ENCODE measurements at places on chromosomes 11 and 22. TPM values are rescaled to one million over a fixed set of nuclear protein-coding genes. Genes with fewer than 3 reads are reported as not detected.
A peak's percentile ranks its signal among the peaks of the same experiment; 100 is the strongest.

TYR gene
- not detected for total RNA-seq

DNA sequence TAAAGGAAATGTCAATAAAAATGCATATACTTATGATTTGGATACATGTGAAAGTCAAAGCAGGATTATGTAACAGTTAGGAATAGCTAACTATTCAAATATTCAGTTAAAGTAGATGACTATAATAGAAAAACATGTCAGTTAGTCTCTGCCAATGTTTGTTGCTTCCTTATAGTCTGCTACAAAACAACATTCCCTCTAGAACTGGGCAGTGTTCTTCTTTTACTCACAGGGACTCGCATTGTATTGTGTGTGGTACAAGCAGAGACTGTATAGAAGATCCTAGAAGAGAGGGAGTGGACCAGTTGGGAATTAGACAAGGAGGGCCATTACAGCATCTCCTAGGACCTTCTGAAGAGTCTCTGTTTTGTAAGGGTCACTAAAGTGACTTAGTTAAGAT is 10.6 kb downstream of the ACAT1 start:
- peaks cover 21% of the 10 kb centered on the region for H3K4me1 ChIP-seq
- H3K4me3 ChIP-seq, result no peak overlapping the region
- no peak overlapping the region for H3K27ac ChIP-seq
- H3K27me3 ChIP-seq, result no peaks in the 10 kb centered on the region

- no peak overlapping the region for H3K4me3 ChIP-seq
- peaks cover 3% of the 10 kb centered on the region for H3K27me3 ChIP-seq
- no peak overlapping the region for H3K27ac ChIP-seq
Measured at GRCh38 chr22:33572086-33572485, 348.2 kb downstream of the LARGE1 start.

DNA sequence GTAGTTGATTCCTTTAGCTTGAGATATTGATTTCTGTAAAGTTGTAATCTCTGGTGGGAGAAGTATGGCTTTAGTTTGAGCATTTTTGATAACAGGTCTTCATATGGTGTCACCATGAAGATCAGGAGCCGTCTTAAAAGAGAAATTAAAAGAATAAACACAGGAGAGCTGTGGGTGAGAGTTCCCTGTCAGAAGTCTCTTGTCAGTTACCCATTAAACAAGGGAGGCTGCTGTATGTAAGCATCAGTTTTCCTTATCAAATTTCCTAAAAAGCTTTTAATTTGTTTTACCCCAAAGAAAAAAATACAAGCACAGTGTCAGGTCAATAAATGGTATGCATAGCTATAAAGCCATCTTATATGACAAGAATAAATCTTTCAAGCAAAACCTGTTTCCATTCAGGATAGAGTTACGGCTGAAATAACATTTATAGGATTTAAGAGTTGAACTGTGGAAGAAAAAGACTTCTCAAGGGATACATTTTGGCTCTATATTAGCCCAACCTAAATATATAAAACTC is 767.5 kb downstream of the JRKL start:
- no peaks in the 10 kb centered on the region for H3K27me3 ChIP-seq
- H3K36me3 ChIP-seq, result no peaks in the 10 kb centered on the region
- no peaks in the 10 kb centered on the region for H3K4me1 ChIP-seq
- no peak overlapping the region for H3K27ac ChIP-seq

DNA sequence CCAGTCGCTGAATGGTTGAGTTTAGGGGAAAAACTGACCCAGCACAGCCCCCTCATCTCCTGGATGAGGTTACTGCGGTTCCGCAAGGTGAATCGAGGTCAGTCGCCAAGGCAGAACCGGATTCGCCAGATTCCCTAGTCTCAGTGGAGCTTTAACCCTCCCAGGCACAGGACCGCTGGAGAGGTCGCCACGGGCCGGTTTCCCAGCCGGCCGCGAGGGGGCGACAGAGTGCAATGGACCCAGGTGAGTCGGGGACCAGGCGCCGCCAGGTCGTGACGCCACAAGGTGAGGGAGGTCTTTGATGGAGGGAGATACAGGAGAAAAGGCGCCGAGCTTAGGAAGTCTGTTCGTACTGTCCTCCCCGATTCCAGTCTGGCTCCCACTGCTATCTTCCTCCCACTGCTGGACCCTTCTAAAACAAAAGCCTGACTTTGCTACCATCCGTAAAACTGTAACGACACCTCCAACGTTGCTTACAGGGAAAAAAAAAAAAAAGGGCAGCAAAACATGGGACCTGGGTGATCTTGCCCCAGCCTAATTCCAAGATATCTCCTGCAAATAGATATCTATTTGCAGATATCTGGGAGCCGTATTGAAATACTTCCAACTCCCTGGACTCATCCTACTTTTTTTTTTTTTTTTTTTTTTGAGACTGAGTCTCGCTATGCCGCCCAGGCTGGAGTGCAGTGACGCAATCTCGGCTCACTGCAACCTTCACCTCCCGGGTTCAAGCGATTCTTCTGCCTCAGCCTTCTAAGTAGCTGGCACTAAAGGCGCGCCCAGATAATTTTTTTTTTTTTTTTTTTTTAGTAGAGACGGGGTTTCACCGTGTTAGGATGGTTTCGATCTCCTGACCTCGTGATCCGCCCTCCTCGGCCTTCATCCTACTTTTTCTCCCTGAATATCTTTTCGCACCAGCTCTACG is 1.4 kb upstream of the GGA1 start:
- peak overlapping the region; percentile 91 for H3K4me3 ChIP-seq
- H3K36me3 ChIP-seq, result no peaks in the 10 kb centered on the region
- H3K27me3 ChIP-seq, result no peaks in the 10 kb centered on the region
- H3K27ac ChIP-seq, result peak overlapping the region; percentile 94
- H3K4me1 ChIP-seq, result peaks cover 48% of the 10 kb centered on the region
- peak; percentile 92 for DNase-seq

GRCh38 chr11:6895010-6895409 is 2.7 kb upstream of the OR2D2 start:
- no peaks in the 10 kb centered on the region for H3K36me3 ChIP-seq
- H3K4me3 ChIP-seq, result no peak overlapping the region
- H3K27ac ChIP-seq, result no peak overlapping the region
- no peak for DNase-seq
- H3K4me1 ChIP-seq, result no peaks in the 10 kb centered on the region
- H3K27me3 ChIP-seq, result peaks cover 11% of the 10 kb centered on the region

- H3K27ac ChIP-seq, result no peak overlapping the region
- H3K36me3 ChIP-seq, result no peaks in the 10 kb centered on the region
- H3K4me3 ChIP-seq, result no peak overlapping the region
- no peaks in the 10 kb centered on the region for H3K27me3 ChIP-seq
Measured at GRCh38 chr11:56819916-56820315, 71.4 kb upstream of the OR9G4 start.

DNA sequence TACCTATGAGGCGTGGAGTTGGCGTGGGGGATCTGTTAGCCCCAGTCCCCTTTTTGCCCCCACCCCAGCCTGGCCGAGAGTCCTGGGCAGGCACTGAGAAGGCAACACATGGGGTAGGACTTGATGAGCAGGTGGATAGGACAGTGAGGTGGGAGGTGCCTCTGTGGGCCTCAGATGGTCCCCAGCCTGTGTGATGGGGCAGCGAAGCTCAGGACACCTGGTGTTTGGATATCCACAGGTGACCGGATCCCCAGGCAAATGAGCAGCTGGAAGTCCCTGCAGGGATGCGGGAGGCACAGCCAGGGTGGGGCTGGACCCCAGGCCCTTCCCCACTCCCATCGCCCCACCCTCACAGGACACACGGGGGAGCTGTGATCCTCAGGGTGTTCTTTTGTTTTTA is 9.7 kb downstream of the FBLN1 start:
- no peaks in the 10 kb centered on the region for H3K4me1 ChIP-seq
- H3K27me3 ChIP-seq, result peaks cover 7% of the 10 kb centered on the region
- H3K27ac ChIP-seq, result no peak overlapping the region
- no peaks in the 10 kb centered on the region for H3K36me3 ChIP-seq
- H3K4me3 ChIP-seq, result no peak overlapping the region

DNA sequence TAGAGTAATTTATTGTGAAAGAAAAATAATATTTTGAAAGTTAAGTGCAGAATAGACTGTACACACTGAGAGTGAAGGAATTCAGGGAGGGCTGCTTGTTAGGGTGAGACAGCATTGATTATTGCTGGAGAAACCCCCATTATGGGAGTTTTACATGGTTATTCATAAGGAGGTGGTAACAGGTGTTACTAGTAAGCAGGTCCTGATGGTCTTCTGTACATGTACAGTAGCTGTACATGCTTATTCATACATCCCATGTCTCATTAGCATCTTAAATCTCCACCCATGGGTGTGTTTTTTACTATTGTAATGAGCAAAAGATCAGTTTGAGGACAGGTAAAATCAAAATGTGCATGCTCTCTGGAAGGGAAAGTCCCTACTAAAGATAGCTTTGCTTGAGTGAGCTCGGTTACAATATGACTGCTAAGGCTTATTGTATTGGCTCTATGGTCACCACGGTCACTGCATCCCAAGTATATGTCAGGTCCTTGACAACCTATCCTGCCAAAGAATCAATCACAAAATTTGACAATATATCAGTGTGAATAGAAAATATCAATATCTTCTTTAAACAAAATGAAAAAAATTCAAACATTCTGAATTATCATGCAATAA is 6.2 kb downstream of the KDM4F start:
- no peaks in the 10 kb centered on the region for H3K4me1 ChIP-seq
- no peak overlapping the region for H3K27ac ChIP-seq
- H3K4me3 ChIP-seq, result no peak overlapping the region
- DNase-seq, result no peak

- no peak overlapping the region for H3K4me3 ChIP-seq
- H3K27me3 ChIP-seq, result no peaks in the 10 kb centered on the region
- H3K27ac ChIP-seq, result no peak overlapping the region
- DNase-seq, result no peak
- H3K4me1 ChIP-seq, result peaks cover under 1% of the 10 kb centered on the region
- peaks cover 1% of the 10 kb centered on the region for H3K36me3 ChIP-seq
Measured at GRCh38 chr22:19904174-19904856, 37.3 kb upstream of the COMT start.

DNA sequence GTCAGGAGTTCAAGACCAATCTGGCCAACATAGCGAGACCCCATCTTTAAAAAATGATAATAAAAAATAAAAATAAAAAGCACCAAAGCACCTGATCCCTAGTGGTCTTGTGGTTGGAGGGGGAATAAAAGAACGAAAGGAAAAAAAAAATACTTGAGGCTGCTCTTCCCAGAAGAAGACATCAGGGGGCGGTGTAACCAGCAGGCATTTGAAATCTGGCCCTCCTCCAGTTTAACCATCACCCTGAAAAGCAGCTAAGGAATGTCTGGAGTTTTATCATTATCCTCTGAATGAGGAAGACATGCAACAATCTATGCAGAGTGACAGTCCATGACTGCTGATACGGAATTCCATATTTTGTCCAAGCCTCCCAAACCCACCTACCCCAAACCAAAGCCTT is 5.6 kb upstream of the KCTD17 start:
- DNase-seq, result peak; percentile 47
- H3K4me3 ChIP-seq, result no peak overlapping the region
- H3K36me3 ChIP-seq, result no peaks in the 10 kb centered on the region
- peaks cover 18% of the 10 kb centered on the region for H3K4me1 ChIP-seq
- H3K27me3 ChIP-seq, result no peaks in the 10 kb centered on the region

- H3K4me1 ChIP-seq, result peaks cover 34% of the 10 kb centered on the region
- peak; percentile 98 for DNase-seq
- peak within 1 kb of the TSS; percentile 92 for H3K27ac ChIP-seq
Measured at GRCh38 chr11:66051766-66052663, at the start of gene SF3B2. Gene SF3B2, plus strand, starts transcription at chr11:66052364. Its CDS starts 21 bp downstream, at chr11:66052385.

- no peak overlapping the region for H3K27ac ChIP-seq
- no peaks in the 10 kb centered on the region for H3K36me3 ChIP-seq
- DNase-seq, result no peak
- no peaks in the 10 kb centered on the region for H3K4me1 ChIP-seq
Measured at GRCh38 chr22:46451741-46452140, 85.7 kb downstream of the CELSR1 start.

DNA sequence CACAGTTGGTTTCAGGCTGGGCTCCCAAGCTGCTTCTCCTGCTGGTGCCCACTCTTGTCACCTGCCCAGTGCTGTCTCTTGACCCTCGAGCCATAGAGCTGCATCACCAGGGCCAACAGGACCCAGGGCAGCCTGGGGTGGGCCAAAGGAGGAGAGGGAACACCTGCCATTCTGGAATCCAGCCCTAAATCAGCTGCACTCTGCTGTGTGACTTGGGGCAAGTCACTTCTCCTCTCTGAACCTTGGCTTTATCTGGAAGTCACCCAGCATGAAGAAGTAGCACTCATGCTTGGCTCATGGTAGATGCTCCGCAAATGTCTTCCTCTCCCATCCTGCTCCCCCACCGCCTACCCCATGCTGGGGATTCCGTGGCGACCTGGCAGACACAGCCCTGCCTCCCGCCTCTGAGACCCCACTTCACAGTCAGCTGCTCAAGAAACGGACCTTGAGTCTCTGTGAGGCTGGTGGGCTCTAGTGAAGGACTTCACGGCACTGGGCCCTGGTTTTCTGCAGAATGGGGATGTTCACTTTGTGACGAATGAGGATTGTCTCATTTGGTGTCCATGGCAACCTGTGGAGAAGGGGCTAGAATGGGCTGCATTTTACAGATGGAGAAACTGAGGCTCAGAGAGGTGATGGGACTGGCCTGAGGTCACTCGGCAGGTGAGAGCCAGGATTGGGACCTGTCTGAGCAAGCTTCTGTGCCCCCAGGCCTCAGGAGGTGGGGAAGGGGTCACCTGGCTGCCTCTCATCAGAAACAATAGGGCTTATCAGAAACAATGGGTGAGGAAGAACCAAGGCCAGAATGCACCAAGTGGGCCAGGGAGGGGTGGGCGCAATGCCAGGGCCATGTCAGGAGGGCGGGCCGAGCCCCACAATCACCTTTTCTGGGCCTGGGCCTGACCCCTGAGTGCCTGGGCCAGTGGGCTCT is 12.4 kb downstream of the EMID1 start:
- H3K27me3 ChIP-seq, result no peaks in the 10 kb centered on the region
- no peaks in the 10 kb centered on the region for H3K4me1 ChIP-seq
- H3K4me3 ChIP-seq, result no peak overlapping the region
- no peak for DNase-seq
- H3K27ac ChIP-seq, result no peak overlapping the region
- no peaks in the 10 kb centered on the region for H3K36me3 ChIP-seq

All from activated CD8-positive, alpha-beta T cell treated with anti-CD3 and anti-CD28 coated beads for 36 hours (primary cell).